Neuronal stem cell (in vitro differentiated cells): ENCODE measurements at places on chromosomes 3 and 15.

GRCh38 chr15:68315495-68316031, 38.0 kb downstream of the FEM1B start:
- DNase-seq: no peak

DNA sequence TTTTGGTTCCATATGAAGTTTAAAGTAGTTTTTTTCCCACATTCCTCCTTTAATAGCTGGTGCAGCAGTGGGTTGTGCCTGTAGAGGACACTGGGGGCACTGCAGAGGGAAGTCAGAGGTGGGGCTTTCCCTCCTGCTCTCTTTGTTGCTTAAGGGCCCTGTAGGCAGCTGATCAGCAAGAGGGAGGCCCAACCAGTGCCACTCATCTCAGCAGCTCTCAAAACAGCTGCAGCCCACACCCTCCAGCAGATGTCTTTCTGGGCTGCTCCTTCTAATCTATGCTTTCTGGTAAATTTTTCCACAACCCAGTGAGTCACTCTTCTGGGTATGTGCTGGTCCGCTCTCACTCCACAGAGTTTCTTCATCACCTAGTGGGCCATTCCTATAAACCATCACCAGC, 263.8 kb downstream of the FEZF2 start:
- no peak for DNase-seq

DNA sequence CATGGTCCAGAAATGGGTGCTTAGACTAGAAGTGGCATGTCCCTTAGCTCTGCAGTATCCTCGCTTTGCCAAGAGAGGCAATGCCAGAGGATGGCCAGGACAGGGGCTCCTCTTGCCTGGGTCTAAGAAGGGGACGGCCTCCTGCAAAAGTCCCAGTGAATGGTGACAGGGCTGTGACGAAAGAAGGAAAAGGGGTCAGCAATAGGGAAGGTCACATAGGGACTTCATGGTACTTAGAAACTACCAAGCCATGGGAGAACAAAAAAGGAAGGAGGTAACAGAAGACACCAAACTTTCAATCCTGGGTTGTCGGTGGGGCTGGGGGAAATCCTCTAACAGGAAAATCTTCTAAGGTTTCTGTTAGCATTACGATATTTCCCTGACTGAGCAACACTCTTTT, 36.2 kb upstream of the ATOSA start:
- no peak for DNase-seq

- no peak for DNase-seq
Observed at GRCh38 chr3:113377158-113377557, 64.1 kb downstream of the CFAP44 start.

DNA sequence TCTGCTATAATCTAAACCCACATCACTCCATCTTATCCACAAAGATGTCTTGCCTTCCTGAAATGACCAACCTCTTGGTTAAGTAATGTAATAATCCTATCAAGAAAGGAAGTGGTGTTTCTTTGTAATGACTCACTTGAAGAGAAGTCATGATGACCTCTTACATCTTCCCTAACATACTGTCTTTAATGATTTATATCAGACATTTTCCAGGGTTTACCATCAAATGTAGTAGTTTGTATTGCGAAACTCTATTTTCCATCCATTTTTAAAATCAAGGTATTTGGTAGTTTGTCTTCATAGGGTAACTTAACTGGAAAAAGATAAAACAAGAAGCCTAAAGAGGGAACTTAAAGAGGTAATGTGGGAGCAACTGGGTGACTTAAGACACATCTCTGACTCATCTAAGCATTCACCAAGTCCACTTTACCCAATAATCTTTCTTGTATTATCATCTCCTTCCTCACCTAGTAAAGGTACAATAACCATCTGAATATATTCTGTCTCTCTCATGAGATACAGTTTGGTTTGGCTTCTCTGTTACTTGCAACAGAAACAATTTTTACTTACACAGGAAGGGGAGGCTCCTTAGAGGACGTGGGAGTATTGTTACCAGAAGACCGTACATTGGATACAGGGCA, 5.7 kb upstream of the MAPK6 start:
- DNase-seq: no peak

DNA sequence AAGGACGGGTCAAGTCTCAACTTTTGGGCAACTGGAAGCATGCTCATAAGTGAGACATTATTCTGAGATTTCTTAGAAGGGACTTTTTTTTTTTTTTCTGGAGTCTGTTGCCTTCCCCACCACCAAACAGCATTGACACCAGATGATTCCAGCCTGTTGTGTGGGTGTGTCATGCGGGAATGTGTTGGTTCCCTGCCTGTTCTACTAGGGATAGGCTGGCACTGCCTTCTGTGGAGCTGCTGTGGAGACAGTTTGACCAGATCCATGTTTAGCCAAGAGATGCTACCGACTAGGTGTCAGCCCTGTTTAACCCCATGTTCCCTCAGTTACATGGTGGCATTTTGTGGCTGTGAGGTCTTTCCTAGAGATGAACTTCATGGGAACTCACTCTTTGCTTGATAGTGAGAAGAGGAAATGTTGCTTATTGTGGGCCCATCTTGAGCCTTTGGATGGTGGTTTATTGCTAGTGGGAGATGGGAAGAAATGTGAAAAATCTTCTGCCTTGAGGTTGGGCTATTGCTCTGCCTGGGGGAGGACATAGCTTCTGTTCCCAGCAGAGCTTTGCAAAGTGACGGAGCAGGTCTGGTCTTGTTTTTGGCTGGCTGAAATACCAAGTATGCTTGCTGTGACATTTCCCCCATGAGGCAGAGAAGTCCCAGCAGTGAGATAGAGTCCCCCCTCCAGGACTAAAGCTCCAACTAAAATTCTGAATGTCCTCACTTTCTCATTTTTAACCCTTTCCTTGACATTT, 31.3 kb downstream of the TRAK1 start:
- no peak for DNase-seq

GRCh38 chr15:75900577-75900976, 3.1 kb upstream of the FBXO22 start:
- no peak for DNase-seq

GRCh38 chr3:195356151-195357086, 85.5 kb upstream of the XXYLT1 start:
- no peak for DNase-seq

GRCh38 chr15:88742161-88742560, 61.1 kb upstream of the ACAN start:
- no peak for DNase-seq

GRCh38 chr3:170421111-170421641, 2.5 kb downstream of the CLDN11 start:
- no peak for DNase-seq

GRCh38 chr3:82627733-82628132, 866.3 kb upstream of the GBE1 start:
- no peak for DNase-seq

DNA sequence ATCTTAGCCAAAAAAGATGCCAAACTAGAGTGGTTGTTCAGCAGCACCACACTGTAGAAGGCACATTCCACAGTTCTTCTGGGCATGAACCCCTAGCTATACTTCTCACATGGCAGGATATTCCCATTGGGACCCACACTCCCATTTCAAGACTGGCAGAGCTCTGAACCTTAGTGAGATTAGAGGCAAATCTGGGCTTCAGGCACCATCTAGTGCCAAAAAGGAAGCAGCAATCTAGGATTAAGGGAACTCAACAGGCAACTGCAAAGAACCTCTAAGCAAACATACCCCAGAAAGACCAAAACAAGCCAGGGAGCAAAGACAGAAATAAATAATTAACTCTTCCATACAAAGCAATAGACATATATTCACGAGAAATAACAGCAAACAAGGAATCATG, 66.2 kb downstream of the TAFA4 start:
- DNase-seq: no peak

DNA sequence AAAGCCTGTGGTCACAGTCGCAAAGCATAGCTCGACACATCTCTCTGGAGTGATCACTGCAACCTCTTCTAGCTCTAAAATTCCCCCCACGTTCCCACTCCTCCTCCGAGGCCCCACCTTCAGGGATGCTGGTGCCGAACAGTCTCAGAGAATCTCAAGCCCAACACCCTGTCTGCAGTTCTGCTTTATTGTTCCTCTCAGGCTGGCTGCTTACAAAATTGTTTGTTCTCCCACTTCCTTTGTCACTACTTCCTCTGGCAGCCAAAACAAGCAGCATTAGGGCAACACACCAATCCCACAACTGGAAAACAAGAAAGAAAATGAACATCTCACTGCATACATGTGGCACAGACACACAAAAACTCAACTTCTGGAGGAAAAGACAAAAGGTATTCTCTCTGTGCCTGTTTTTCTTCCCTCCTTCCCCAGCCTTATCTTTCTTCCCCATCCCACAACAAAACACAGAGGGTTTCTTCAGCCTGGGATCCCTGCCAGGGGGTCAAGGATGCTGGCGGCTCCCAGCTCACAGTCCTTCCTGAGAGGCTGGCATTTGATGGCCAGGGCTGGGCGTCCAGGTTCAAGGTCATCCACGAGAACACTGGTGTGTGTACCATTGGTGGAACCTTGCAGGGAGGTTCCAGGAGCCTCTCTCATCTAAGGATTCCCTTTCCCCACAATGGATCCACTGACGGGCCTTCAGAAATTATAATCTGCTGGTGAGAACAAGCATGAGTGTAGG, 108.4 kb downstream of the TMCO5A start:
- DNase-seq: no peak

DNA sequence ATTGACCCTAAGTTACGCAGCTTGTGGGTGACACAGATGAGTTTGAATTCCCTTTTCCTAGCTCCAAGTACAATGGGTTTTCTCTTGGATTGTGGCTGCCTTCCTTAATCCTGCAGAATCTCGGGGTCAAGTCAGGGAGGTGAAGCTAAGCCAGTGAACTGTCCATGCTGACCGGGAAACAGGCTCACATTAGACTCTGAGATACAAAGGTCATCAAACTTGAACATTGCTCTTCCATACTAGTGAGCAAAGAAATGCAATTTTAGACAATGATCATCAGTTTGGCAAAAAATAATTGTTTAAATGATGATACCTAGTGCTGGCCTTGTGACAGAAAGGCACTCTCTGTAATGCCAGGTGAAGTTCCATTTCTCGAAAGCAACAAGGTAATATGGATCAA, 31.6 kb downstream of the SLC6A1 start:
- no peak for DNase-seq

- DNase-seq: no peak
Observed at GRCh38 chr15:64146041-64146440, 5.5 kb upstream of the SNX22 start.

- no peak for DNase-seq
Observed at GRCh38 chr3:124149771-124150170, 157.8 kb upstream of the ROPN1 start.

DNA sequence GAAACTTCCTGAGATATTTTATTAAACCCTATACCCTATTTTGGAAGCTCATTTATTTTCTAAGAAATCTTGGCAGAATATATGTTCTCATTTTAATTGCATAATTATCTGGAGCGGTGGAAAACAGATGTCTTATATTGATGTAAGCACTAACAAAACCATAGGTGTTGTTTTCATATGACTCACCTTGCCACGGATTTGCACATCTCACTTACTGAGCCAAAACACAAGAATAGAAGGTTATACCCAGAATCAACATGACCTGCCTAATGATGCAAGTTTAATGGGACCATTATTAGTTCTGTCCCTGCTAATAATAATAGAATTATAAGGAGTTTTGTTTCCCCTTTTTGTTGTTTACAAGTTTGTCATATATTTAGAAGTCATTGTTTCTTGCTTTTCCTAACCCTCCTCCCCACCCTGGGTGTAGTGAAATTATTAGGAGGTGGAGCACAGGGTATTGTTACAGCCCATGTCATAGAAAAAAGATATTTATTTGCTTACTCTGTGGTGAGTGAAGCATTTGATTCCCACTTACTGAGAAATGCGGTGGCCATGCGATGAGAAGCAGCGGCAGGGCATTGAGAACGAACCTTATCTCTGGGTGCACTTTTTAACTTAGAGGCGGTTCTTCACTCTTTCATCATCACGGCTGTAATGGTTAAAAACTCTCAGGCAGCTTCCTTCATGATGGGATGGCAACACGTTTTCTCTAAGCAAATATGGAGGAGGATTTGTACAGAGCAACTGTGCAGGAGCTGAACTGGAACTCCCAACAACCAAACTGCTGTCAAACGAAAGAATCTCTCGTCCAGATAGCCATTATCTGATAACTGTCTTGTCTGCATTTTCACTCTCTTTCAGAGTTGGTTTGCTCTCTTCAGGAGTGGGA, 521 bp downstream of the IL5RA start:
- DNase-seq: no peak

DNA sequence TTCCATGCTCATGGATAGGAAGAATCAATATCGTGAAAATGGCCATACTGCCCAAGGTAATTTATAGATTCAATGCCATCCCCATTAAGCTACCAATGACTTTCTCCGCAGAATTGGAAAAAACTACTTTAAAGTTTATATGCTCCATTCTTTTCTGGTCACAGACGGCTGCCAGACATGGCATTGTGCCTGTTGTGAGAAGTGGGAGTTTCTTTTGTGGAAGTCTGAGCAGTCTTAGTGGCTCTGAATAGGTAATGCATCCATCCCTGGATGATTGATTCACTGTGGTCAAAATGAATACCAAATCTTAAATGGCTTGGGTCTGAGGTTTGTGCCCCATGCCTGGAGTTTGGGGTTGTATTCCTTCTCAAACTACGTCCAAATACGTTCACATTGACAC, 274.5 kb upstream of the AZI2 start:
- no peak for DNase-seq

GRCh38 chr3:64271631-64272030, 46.4 kb upstream of the PRICKLE2 start:
- no peak for DNase-seq

- DNase-seq: no peak
Observed at GRCh38 chr15:79834495-79834894, 62.3 kb downstream of the MTHFS start.

GRCh38 chr15:94233441-94233840, 2.1 kb downstream of the MCTP2 start:
- no peak for DNase-seq

GRCh38 chr3:17340693-17341092, 401.7 kb downstream of the TBC1D5 start:
- DNase-seq: no peak

DNA sequence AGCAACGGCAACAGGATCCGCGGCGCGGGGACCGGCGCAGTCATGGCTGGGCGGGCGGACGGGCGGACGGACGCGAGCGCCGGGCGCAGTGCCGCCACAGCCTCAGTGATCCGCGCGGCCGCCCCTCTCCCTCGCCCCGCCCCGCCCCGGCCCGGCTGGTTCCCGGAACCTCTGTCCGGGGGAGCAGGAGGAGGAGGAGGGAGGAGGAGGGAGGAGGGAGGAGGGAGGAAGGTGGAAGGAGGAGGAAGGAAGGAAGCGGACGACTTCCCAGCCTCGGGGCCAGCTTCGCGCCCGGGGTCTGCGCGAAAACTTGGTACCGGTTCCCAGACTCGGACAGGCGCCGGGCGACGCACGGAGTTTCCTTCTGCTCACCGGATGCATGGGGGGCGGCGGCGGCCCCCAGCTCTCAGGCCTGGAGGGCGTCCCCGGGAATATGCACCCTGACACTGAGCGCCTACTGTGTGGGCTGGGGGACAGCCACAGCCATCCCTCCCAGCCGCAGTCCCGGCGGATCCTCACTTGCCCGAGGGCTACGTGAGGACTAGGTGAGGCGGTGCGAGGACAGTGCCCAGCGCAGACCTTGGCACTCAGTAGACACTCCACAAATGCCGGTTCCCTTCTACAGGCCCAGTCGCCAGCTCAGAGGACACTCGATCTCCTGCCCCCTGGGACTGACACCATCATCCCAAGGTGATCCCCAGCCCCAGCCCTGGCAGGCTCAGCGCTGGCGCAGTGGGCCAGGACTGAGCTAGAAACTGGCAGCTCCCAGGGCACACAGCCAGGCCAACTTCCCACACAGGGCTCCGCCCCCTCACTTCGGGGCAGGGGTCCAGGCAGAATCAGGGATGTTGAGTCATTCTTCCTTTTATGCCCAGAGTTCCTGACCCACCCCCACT, at the start of gene SHISA5:
SHISA5 (minus strand) TSS at position 124 of the 896 bp plus-strand sequence; CDS start at position 44, 80 bp downstream.
- DNase-seq: peak; percentile 46
